ENCODE measurements at places on chromosomes 2 and 18.
A peak's percentile ranks its signal among the peaks of the same experiment; 100 is the strongest.

DNA sequence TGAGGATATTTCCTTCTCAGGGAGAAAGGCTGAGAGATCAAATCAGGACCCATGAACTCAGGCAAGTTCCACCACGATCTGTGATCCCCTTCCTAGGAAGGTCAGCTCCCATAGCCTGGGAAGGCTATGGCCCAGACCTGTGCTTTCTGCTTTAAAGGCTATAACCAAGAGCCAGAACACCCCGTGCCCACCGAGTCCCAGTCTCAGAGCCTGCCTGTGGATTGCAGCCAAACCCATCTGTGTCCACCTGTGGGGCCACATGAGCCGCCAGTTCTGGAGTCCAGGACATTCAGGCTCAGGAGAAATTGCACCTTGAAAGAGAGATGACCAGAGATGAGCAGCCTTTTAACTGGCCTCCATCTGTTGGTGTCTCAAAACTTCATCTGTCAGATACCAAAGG lies 46.9 kb downstream of the MAL start:
- DNase-seq = no peak

GRCh38 chr2:86673986-86674670 lies 46.0 kb upstream of the RMND5A start:
- no peak for DNase-seq

DNA sequence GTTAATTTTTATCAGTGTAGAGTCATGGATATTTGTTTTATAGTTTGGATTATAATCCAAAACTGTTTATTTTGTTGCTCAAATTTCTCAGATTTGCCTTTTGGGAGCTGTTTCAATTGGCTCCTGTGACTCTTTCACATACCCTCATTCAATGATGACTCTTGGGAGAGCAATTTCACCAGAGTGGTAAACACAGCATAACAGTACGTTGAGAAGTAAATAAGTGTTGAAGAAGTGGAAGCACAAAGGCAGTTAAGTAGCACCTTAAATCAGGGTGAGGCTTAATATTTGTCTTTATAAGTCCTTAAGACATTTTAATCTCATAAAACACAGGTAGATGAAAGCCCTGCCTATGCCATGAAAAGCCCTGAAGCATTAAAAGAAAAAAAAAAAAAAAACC lies 17.1 kb upstream of the SLC39A10 start:
- DNase-seq = no peak

- no peak for DNase-seq
These were observed 36.8 kb downstream of the HRH4 start for GRCh38 chr18:24497031-24497754.

DNA sequence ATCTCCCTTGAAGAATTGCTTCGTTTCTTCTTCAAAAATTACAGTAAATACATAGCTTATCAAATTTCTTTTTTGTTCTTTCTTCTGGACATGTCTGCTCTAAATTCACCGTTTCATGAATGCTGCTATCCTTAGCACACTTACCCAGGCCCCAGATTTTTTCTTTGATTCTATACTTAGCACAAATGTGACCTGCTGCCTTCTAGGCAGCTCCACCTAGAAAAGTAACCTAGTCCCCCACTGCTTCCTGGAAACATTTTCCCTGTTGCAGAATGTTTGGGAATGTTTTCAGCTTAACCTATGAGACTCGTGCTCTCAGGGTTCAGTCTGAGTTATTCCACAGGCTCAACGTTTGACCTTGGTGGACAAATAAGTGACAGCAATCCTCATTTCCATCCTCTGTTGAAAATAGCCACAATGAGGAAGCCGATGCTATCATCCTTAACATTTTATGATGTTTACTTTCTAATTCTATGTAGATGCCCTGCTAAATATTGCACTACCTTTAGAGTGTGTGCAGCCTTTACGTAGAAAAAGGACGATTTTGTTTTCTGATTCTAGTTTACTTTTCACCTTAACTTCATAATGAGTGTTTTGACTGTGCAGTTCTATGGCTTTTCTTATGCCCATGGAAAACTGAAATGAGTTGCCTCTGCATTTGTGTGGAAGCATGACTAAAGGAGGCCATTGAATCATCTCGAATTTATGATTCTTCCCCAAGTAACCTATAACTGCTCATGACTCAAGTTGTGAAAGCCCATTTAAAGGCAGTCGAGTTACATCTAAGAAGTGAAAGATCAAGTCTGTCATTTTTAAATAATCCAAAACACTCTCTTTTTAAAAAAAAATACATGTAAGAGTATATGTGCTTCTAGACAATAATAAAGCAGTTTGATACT lies 47.7 kb downstream of the TMEM182 start:
- DNase-seq = no peak

DNA sequence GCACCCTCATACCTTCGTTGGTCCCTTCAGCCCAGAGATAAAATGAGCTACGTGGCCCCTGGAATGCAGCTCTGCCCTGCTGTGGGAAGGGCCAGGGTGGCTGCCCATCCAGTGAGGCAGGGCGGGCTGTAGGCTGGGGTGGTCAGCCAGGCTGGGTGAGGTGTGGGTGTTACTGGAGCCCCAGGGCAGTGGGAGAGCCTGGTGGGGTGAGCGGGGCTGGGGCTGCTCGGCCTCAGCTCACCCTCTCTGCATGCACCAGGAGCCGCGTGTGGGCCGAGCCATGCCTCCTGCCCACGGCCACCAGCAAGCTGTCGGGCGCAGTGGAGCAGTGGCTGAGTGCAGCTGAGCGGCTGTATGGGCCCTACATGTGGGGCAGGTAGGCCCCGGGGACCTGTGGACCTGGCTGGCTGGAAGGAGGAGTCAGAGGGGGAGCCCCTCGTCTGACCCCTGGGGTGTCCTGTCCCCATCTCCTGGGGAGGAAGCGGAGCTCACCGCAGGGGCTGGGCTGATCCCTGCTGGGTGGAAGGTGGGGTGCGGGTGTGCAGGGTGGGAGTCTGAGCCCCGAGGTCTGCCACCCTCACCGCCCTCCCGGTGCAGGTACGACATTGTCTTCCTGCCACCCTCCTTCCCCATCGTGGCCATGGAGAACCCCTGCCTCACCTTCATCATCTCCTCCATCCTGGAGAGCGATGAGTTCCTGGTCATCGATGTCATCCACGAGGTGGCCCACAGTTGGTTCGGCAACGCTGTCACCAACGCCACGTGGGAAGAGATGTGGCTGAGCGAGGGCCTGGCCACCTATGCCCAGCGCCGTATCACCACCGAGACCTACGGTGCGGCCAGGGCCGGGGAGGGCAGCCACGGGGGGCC lies 5.5 kb downstream of the RNPEPL1 start:
- DNase-seq = no peak

- DNase-seq = no peak
These were observed 502.0 kb downstream of the SLC4A3 start for GRCh38 chr2:220129391-220129790.

DNA sequence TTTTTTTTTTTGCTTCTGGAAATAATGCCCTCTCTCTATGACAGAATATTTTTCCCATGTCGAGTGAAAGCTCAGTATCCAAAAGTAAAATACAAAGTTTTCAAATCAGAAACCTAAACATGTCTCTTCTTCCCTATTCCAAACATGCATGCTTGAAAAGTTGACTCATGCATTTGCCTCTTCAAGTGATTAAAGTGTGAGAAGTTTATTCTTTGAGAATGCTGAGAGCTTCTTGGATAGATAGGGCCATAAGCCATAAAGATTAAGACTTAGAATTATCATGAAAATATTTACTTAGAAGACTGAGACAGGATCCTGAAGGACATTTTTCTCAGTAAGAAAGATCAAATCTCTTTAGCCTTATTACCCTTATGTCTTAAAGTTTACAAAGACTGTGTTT lies 98.6 kb upstream of the EPB41L5 start:
- no peak for DNase-seq

DNA sequence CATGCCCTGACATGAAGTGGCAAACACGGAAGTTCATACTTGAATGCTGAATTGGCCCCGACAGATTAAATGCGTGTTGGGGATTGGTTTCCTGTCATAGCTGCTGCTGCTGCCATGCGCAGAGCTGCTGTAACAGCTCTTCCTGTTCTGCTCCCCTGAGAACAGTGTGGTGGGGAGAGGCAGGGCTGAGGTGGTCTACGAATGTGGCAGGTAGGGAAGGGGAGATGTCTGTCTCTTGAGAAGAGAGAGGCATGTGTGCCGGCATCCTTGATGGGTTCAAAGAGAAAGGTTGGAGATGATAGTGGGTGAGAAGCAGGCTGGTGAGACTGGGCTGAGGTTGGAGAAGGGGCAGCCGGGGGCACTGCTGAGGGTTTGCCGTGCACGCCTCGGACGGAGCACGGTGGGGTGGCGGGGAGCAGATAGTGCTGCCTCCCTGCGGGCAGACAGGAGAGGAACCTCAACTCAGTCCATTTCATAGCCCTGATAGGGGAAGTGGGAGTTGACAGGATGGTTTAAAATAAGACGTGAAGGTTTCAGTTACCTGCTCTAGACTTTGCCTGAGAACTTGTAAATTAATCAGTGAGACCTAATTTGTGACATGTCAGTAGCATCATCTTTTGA lies 46.1 kb downstream of the TMEM185B start:
- DNase-seq = no peak

DNA sequence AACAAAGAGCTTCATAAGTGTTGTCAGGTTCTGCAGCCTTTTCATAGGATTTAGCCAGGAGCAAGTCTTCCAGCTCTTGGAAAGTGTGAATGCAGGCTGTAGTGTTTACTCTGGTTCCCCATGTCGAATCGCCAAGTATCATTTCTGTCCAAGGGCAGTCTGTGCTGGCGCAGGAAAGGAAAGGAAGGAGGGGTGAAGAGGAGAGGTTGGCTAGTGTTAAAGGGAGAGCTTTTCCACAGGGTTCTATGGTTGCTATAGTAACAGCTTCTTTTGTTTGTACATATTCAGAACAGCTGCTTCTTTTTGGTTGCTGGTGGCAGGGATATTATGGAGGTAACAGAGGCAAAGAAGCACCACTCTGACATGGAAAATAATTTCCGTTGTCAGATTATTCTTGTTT lies 69.9 kb downstream of the KCNH7 start:
- peak; percentile 96 for DNase-seq

GRCh38 chr2:234989183-234989701 lies 37.4 kb downstream of the SH3BP4 start:
- DNase-seq = peak; percentile 45

GRCh38 chr2:214549946-214550345 lies 139.1 kb downstream of the VWC2L start:
- DNase-seq = no peak

DNA sequence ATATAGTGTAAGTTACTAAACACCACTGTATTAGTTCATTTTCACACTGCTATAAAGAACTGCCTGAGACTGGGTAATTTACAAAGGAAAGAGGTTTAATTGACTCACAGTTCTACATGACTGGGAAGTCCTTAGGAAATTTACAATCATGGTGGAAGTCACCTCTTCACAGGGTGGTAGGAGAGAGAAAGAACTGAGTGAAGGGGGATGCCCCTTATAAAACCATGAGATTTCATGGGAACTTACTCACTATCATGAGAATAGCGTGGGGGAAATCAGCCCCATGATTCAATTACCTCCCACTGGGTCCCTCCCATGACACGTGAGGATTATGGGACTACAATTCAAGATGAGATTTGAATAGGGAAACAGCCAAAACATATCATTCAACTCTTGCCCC lies 618.0 kb downstream of the NYAP2 start:
- no peak for DNase-seq

DNA sequence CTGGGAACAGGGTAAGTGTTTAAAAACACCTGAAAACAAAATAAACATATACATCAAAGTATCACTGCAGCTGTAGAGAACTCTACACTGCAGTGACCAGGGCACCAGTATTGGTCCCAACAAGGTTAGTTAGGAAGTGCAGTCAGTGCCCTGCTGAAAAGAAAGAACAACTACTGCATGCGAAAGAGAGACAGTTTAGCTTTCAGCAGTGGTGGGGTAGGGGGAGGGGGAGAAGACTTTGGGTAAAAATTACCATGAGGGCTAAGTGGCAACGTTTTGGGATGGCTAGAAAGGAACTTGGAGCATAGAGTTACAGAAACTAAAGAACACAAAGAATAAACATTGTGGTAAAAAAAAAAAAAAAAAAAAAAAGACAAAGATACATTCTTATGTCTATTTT lies 112.1 kb downstream of the UPP2 start:
- no peak for DNase-seq

DNA sequence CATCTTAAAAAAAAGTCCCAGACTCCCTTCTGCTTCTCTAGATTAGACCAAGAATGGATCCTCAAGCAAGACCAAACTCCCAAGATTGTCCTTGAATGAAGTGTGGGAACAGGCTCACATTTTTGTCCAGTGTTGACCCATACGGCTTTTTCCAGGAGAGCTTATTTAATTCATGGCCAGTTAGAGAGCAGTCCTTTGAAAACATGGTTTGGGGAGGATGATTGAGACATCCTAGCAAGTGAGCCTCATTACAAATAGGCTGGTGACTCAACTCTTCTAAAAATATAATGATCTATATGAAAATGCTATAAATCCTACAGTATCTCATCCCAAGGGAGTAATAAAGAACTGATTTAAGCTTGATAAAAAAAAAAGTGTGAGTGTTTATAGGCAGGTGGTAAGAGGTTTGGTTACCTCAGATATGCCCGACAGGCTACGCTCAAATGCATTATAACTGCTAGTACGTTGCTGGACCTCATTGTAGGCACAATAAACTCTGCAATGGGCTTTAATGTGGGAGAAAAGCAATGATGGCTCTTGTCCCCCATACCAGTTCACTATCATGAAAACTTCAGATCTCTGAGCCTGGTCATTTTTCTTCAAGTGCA lies 17.0 kb downstream of the ANKRD29 start:
- DNase-seq = no peak

DNA sequence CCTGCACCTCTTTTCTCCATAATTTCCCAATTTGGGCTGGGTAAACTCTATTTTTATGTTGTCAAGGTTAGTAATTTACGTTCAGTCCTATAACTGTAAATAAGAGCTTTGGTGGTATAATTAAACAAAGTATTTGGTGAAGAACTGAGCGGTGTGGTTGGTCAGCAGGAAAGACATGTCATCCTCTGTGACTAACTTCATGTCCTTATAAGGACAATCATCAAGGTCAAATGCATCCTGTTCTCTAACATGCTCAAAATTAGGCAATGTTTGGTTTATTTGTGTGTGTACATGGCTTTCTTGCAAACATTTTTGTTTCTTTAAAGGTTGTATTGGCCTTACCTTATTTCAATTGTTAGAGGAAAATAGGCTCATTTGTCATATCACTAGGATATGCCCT lies 121.5 kb upstream of the NABP1 start:
- no peak for DNase-seq

GRCh38 chr18:79680100-79680879 lies 687 bp downstream of the CTDP1 start:
- DNase-seq = peak; percentile 8

Measured in NCI-H345 (cell line).